ENCODE measurements at places on chromosomes 3 and 15.

DNA sequence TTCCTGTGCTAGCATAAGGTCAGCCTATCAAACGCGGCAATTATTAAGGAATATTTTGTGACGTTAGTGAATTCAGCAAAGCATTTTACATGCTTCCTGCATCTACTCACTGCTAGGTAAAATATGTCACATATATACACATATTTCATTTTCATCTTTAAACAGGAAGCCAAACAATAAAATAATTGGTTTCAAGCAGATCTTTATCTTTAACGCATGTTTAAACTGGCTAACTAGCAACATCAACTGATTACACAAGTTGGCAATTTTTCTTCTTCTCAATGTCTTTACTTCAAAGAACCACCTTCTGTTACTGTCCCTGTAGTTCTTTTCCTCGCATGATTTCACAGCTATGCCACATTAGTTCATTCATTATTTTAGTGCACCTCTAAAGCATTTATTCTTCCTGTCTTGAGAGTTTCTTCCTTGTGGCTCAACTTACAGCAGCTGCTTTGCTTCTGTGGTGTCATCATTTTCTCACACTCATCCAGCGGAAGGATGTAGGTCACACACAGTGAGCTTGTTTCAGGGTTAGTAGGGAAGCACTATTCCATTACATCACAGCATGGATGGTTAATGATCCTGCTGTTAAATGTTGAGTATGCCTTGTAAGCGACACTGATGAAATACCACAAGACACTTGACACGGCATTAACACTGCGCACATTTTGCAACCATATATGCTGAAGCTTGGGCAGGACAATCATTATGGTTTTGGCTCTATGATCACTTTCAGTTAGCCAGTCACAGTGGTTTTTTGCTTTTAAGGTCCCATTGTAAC lies 2.3 kb upstream of the BCHE start:
- no peak for DNase-seq

- DNase-seq, result no peak
Measured at GRCh38 chr3:11544412-11545181, 99.1 kb downstream of the VGLL4 start.

DNA sequence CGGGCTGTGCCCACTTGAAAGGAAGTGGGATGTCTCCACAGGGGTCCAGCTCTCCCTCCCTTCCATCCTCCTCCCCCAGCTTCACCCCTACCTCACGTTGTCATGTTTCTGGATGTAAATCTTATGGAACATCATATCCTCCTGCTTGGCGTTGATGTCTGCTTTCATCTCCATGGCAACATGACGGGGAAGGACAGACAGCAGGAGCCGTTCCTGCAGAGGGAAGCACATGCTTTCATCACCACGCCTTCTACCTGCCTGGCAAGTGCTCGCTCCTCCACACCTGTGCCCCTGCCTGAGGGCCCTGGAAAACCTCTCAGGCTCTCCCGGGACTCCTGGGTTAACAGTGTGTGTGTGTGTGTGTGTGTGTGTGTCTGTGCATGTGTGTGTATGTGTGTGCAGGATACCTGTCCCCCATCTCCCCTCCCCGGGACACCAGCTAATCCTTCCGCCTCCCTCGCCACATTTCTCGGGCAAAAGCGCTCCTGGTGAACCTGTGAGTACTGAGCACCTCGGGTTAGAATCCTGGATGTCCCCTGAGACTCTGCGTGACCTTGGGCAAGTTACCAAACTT lies 101.1 kb downstream of the ADCY5 start:
- no peak for DNase-seq

DNA sequence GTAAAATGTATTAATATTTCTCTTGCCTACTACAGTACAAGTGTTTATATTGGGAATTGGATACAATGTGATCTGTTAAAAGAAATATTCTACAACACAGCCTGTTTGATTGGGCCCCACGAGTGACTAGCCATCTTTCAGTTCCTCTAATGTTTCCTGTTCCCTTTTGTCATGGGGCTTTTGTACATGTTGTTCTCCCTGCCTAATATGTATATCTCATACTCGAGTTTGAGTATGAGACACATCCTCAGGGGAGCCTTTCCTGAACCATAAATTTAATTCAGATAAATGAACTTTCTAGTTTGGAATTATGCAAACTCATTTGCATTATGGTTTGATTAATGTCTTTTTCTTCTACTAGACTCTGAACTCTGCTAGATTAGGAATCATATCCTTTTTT lies 65.5 kb downstream of the MEF2A start:
- no peak for DNase-seq

GRCh38 chr3:172174513-172175253 lies 135.3 kb downstream of the FNDC3B start:
- DNase-seq, result no peak

DNA sequence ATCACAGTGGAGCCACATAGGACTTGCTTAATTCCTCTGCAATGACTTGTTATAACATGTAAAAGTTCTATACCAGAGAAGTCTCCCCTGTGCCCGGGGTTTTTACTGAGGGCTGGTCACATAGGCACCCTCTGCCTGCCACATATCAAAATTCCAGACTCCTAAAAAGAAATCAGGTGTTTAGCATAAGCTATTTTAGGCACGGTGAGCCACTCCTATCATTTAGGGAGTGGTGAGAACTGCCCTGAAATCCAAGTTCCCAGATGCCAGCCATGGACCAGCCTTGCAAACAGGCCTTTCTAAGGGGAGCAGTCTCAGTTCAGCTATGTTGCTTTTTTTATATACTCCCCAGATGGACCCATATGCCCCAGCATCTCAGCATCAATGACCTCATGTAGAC lies 130.3 kb downstream of the THSD4 start:
- no peak for DNase-seq

DNA sequence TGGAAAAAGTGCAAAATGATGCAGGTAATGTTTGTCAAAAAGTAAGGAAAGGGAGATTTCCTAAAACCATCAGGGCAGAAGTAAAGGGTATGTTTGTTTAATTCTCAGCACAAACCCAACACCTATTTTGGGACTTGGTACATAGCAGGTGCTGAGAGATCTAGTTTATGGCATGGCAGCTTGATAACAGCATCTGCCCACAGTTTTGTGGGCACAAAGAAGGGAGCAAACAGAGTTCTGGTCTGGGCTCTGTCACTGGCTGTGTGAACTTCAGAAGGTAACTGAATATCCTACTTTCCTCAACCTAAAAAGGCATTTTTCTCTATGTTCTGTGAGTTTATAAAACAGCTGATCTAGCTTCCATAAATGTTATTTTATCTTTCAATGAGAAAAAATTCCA lies 141.6 kb downstream of the PLCH1 start:
- DNase-seq, result no peak

- no peak for DNase-seq
Measured at GRCh38 chr3:52095990-52096775, 39.8 kb upstream of the DUSP7 start.

DNA sequence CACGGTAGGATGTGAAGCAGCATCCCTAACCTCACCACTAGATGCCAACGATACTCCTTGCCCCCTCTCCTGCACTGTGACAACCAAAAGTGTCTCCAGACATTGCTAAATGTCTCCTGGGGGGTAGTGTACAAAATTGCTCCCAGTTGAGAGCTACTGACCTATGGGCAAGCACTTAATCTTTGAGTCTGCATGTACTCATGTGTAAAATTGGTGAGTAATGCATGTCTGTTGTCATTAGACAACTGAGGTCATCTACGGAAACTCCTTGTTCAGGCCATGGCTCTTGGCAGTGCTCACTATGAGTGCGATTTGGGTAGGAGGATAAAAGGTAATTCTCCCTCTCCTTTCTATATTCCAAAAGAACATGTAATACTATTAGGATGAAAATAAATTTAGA lies 29.2 kb downstream of the PDHB start:
- DNase-seq, result no peak

DNA sequence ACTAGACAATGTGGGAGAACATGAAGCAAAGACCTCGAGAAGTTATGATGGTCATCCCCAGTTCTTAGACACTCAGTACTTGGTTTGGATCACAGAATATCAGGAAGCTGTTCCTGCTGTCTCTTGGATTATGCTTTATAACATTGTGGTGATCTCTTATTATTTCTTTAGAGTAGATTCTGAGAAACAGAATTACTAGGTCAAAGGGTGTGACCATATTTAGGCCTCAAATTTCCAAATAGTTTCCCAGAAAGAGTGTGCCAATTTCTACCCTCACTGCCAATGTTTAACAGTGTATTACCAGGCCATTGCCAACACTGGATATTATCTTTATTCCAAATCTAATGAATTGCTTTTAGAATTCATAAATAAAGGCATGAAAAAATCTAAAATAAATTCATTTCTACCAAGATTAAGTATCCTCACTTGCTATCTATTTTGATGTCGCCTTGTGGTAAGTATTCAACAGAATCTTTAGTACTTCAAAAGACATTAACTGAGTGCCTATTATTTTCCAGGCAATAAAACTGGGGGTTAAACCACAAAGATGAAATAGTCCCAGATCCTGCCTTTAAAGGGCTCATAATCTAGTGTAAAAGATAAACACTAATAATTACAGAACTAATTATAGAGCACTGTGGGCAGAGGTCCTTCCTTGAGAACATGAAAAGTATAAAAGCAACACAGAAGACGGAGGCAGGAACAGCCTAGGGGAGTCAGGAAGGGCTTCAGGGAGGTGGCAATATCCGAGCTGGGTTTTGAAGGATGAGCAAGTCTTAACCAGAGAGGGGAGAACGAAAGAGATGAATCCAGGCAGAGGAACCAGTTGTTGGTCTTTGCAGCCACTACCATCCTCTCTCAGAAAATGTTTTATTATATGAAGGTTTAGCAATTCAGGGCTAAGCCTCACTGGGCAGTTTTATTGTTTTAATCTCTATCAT lies 86.8 kb downstream of the IGF2BP2 start:
- DNase-seq, result no peak

GRCh38 chr3:197495059-197495455 lies 60.7 kb downstream of the BDH1 start:
- DNase-seq, result no peak

GRCh38 chr3:14478956-14479550 lies 61.1 kb downstream of the GRIP2 start:
- no peak for DNase-seq

DNA sequence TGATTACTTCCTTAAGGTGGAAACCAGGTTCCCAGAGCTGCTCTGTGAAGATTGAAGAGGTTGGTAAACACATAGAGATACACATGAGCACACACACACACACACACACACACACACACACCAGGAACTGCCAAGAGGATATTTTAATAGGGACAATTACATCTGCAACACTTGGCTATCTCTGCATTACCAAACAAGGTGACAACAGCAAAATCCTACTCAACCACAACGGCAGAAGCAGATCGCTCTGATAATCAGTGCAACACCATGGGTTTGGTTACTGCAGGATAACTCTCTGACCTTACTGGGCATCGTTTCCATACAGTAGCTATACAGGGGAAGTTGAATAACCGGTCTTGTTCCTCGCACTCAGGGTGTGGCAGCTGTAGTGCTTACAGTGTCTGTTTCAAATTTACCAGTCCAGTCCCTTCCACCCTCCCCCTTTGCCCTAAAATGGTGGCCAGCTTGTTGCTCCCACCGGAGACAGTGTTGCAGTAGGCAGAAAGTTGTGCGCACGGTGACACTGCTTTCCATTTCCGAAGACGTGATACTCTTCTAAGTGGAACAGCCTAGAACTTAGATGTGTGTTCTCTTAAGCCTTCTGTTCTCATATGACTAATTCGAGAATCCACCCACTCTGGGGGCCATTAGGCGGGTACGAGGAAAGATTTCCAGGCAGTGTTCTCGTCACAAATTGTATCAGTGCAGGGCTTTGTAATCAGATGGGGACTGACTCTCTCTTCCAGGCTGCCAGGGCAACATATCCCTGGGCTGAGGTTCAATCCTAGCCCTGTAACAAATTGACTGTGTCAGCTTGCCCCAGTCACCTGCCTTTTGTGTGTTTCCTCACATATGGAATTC lies 176.2 kb downstream of the P3H2 start:
- no peak for DNase-seq

DNA sequence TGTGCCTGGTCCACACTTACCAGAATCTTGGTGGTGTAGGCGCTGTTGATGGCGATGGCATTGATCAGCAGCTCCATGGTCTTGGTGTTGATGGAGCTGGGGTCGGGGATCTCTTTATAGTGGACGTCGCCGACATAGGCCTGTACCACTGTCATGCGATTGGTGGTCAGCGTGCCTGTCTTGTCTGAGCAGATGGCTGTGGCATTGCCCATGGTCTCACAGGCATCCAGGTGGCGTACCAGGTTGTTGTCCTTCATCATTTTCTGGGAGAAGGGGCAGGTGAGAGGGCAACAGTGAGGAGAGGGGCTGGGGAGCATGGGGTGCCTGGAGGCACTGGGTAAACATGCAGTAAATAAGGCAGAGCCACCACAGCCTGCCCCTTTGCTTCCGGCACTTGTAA lies 50.9 kb upstream of the SEC13 start:
- no peak for DNase-seq

GRCh38 chr15:79872358-79873017 lies 24.3 kb downstream of the MTHFS start:
- DNase-seq, result no peak

GRCh38 chr3:37511463-37511920 lies 337.1 kb upstream of the LRRFIP2 start:
- DNase-seq, result no peak

- no peak for DNase-seq
Measured at GRCh38 chr3:133489466-133490085, 83.9 kb upstream of the CDV3 start.

- DNase-seq, result no peak
Measured at GRCh38 chr3:132564070-132564465, 33.0 kb upstream of the ACKR4 start.

GRCh38 chr3:133783762-133784161 lies 21.9 kb upstream of the SRPRB start:
- DNase-seq, result no peak

GRCh38 chr3:170363471-170363994 lies 6.0 kb downstream of the SKIL start:
- no peak for DNase-seq

DNA sequence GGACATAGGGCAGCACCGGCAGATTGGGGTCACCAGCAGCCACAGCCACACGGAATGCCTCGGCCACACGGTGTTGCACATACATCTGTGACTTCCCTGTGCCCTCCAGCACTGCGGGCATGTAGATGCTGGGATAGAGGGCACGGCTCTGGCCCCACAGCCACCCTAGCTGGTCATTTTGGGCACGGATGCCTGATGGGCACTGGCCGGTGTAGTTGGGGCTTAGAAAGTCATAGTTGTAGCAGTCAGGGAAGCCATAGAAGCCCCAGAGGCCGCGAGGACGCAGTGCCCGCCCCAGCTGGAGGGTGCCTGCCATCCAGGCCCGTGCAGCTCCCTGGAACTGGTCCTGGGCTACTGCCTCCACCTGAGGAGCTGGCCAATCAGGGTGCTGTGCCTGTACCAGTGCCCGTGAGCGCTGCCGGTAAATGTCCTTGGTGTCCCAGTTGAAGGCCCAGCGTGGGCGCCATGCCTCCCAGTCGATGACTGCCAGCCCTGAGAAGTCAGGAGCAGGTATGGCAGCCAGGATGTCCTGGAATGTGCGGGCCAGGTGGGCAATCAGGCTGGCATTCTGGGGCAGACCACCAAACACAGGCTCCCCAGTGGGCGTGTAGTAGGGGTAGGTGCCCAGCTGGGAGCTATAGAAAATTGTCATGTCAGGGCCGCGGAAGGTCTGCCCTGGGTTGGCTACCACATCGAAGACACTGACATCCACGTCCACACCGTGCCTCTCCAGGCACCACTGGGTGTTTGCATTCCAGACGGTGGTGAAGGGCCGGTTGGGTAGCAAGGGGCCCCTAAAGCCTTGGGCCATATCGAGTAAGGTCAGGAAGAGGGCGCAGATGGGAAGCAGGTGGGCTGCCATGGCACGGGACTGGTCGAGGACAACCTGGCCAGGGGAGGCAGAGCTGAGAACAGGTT lies 1.0 kb downstream of the HYAL1 start:
- no peak for DNase-seq

Data from A549 (cell line).